SK-N-SH (cell line): ENCODE measurements at places on chromosomes 4 and X. TPM values are rescaled to one million over a fixed set of nuclear protein-coding genes. Genes with fewer than 3 reads are reported as not detected.

DNA sequence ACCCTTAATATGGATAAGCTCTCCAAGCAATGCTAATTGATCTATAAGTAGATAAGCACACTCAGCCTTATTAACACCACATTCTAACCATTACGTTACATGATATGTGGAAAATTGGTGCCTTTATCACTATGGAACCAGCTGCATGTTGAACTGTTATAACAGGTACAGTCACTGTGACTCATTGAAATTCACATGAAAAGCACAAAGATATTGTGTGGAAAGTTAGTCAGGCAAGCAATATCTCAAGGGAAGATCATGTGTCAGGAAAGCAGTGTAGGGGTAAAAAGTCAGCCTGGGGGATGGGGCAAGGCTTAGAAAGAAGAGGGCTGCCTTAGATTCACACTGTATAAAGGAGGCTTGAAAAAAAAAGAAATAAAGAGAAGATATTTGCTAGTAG is 313.7 kb upstream of the SMIM31 start:
- DNase-seq = no peak

MAP3K15 gene
- polyA plus RNA-seq = 0.05 and 0.07 TPM in 2 replicates

LARP7 gene
- polyA plus RNA-seq = 9.4 and 10.5 TPM in 2 replicates

MAGEA1 gene
- polyA plus RNA-seq = 3.0 and 3.8 TPM in 2 replicates

ITIH6 gene
- polyA plus RNA-seq = not detected in 2 replicates

GRCh38 chr4:10183462-10183861 is 66.9 kb upstream of the WDR1 start:
- DNase-seq = no peak

WNK3 gene
- 0.54 and 0.73 TPM in 2 replicates for polyA plus RNA-seq

LPAR4 gene
- not detected in 2 replicates for polyA plus RNA-seq

KLKB1 gene
- 0.03 and 0.12 TPM in 2 replicates for polyA plus RNA-seq

DNA sequence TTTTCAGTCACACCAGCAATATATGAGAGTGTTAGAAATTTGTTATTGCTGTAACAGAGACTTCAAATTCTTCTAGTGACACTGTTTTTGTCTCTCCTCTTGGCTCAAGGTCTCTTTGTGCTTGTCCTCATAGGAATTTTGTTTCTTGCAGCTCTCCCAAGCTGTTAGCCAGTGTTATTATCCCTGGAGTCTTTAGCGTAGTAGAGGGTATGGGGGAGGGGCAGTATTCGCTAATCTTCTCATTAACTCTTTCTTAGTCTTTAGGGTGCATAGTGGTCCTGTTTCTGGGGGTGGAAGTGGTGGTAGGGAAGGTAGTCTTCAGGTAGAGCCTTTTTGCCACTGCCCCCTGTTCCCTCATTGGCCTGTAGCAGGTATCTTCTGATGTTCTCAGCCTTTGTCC is 79.4 kb downstream of the JADE3 start:
- DNase-seq = no peak

DNA sequence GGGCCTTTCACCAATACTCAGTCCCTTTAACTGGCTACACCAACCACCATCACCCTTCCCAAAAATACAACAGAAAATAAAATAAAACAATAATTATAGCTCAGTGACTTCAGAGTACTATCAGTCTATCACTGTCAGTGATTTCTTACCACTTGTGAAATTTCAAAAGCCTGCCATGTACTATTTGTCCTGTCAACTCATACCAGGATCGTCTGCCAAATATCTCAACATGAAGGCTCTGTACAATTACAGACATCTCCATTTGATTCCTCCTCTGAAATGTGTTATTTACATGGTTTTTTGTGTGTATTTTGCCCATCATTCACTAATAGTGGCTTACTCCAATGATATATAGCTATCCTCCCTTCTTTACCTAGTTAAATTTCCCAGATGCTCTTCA is 772.0 kb downstream of the IL1RAPL1 start:
- DNase-seq = no peak

DNA sequence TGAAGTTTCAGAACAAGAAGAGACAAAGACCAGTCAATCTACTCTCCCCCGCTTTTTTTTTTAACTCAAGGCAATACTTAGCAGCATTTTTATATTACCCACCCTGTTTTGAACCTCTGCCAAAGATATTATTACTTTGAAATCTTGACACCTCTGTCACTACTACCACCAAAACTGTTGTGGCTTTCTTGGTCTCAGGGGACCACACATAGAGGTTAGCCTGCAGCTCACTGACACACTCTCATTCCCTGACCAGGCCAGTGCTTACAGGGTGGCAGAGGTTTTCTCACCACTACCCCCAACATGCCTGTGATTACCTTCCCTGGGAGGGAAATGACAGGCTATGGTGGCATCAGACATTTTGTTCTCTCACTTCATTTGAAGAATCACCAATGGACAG is 137.4 kb upstream of the STIM2 start:
- DNase-seq = no peak

SMIM31 gene
- polyA plus RNA-seq = not detected in 2 replicates

DNA sequence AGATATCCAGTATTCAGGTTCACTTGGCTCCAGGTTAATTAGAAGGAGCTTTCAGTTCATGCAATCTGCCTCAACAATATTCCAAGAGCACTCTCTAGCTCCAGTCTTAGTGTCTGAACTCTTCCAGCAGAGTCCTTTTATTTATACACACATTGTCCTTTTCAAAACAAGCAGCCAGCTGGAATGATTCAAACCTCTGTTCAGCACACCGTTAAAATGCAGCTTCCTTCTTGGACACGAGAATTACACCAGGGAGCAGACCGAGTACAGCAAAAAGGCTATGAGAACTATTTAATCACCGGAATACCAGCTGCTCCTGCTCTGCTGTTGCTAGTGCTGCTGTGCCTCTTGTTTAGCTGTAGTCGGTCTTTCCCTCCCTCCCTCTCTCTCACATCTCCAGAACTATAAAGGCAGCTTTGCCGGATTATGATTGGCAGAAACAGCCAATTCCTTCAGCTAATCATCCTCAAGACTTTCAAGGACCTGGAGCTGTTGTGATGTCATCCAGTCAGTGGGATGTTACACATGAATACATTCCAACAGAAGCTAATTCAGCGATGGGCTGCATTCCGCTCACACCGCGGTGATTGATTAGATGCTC is at the start of gene NDST4:
NDST4 (minus strand) TSS at position 115 of the 601 bp plus-strand sequence. CDS start 36,584 bp downstream, outside the sequence.
- no peak for DNase-seq

DNA sequence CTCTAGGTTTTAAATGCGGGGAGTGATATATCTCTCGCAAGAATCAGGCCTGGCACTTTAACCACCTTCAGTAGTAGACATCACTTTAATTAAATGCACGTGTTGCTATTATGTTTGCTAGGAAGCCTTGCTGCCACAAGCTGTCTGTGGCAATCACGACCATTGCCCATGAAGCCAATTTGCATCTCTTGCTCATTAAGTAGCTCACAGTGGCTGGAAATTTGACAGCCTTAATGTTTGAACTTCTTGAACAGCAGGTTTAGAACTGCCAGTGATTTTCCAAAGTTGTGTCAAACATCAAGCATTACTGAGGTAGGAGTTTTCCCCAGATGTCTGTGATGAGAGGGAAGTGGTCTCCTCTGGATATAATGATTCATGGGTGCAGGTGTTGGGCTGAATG is 642.3 kb upstream of the CPEB2 start:
- peak; percentile 7 for DNase-seq

GRCh38 chrX:100915562-100915961 is 13.2 kb downstream of the XKRX start:
- DNase-seq = no peak

- no peak for DNase-seq
These were observed 204.5 kb upstream of the PSAPL1 start for GRCh38 chr4:7638984-7639789.

GRCh38 chrX:13552892-13553291 is 16.5 kb upstream of the EGFL6 start:
- no peak for DNase-seq

GAGE12J gene
- not detected in 2 replicates for polyA plus RNA-seq

G6PD gene
- 70.1 and 131 TPM in 2 replicates for polyA plus RNA-seq

AMOT gene
- polyA plus RNA-seq = 3.4 and 3.8 TPM in 2 replicates

SLC35A2 gene
- polyA plus RNA-seq = 71.3 and 79.3 TPM in 2 replicates

GRCh38 chr4:25863831-25864418 is 1.1 kb upstream of the SEL1L3 start:
- no peak for DNase-seq

- no peak for DNase-seq
These were observed 993.0 kb upstream of the LCORL start for GRCh38 chr4:19014594-19014993.

GRCh38 chr4:128427832-128428366 is 140.3 kb upstream of the PGRMC2 start:
- DNase-seq = peak; percentile 38

DNA sequence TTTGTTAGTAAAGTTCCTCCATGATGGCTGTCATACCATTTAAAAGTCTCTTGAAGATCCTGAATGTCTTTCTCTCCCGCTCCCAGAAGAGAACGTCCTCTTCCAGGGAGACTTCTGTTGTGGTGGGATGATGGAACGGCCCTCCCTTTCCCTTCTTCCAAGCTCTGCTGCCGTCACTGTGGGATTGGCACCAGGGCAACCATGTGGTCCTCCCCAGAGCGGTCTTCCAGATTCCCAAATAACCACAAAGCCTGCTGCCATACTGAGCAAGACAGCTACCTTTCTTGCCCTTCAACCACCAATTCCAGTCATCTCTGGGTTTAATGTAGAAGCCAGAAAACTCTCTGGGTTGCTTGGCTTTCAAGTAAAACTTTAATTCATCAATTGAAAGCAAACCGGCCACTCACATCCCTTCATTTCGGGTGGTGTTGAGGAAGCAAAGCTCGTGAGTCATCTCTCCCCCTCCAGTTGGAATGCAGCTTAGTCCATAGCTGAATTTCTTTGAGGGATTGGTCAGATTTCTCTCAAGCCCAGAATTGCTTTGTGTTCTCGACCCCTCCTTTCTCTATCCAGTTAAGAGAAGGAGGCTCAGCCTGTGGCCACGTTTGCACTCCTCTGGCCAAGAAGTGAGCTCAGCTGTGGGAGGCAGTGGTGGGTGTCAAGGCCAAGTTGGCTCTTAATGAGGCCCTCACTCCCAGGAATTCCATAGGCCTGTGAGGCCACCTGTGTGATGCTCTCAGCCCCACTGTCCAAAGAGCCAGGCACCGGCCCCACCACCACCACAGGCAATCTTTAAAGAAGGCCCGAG is 36.9 kb downstream of the FHDC1 start:
- DNase-seq = no peak

SMARCA5 gene
- 7.5 and 8.4 TPM in 2 replicates for polyA plus RNA-seq

DNA sequence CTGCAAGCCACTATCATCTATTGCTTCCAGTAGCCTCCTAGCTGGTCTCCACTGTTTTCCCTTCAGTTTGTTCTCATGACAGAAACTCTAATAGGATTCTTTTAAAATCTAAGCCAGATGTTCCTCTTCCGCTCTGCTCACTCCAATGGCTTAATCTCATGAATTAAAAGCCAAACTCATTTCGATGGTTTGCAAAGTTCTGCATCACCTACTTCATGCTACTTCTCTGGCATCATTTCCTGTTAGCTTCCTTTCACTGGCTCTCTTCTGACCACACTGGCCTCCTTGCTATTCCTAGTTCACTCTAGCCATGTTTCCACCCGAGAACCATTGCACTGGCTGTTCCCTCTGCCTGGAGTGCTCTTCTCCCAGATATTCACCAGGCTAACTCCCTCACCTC is 102.0 kb upstream of the LSM6 start:
- no peak for DNase-seq

- no peak for DNase-seq
These were observed 86.0 kb downstream of the WWC2 start for GRCh38 chr4:183185018-183185417.

RS1 gene
- polyA plus RNA-seq = not detected in 2 replicates

- DNase-seq = no peak
These were observed 7.6 kb upstream of the SLC2A9 start for GRCh38 chr4:10028910-10029309.
